ENCODE measurements at places on chromosomes 7 and 10.

DNA sequence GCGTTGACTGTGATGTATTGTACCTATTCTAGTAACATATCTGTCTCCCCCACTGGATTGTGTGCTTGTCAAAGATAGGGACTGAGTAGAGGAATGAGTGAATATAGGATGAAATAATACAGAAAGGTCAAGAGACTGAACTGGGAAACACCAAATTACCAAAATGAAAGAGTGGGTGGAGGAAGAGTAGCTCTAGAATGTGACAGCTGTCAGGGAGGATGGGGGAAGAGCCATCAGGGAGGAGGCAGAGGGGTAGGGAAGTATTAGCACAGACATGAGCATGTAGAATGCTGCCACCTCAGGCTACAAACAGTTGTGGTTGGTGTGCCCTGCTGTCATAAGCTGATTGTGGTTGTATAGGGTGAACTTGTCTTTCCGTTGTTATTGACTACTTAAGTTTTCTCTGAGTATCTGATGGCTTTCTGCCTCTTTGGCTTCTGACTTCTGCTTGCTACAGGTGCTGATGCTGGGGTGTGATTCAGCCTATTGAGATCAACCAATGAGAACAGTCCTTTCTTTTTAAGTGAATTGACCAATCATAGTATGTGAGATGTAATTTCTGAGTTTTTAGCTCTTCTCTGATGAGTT is 5.6 kb downstream of the CCSER2 start:
- peak; percentile 37 for DNase-seq

DNA sequence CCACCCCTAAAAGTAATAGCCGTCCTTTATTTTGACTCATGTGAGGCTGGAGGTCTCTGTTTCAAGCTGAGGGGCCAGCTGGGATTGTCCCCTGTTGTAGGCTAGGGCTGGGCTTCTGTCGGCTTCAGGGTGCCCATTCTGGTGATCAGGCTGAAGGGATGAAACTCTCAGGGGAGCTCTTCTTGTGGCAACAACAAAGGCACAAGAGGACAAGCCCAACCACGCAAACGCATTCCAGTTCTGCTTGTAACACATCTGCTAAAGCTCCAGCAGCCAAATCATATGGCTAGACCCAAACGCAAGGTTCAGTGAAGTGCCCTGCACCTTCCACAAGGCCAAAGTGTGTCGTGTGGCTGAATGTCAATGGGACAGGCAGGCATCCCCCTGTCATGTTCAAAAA is 405.7 kb downstream of the INHBA start:
- no peak for DNase-seq

DNA sequence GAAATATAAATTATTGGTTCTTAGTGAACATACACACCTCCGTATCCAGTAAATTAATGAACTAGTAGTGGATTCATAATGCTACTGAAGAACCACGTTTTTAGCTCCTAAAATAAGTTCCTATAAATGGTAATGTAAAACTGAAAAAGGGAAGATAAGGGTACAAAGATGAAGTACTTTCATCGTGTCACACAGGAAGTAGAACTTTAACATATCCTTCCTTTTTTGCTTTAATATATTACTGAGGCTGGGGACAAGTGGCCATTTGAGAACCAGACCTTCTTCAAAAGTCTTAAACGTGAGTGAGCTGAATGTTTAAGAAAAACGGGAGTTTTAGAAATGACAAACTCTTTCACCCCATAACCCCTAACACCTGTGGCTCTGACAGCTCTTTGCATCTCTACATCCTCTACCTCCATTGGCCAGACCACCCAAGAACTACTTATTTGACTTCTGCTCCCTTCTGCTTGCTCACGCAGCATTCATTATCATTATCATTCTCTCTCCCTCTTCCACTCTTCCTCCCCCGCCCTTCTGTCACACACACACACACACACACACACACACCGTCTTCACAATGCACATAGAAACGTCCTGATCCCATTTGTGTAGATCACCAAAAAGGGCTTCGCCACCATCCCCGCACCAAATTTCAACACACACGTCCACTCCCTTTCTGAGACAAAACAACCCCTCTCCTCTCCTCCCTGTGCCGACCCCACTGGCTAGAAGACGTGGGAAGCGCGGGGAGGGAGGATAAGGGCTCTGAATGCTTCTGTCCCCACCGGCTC is 677 bp downstream of the SKAP2 start:
- DNase-seq, result no peak

DNA sequence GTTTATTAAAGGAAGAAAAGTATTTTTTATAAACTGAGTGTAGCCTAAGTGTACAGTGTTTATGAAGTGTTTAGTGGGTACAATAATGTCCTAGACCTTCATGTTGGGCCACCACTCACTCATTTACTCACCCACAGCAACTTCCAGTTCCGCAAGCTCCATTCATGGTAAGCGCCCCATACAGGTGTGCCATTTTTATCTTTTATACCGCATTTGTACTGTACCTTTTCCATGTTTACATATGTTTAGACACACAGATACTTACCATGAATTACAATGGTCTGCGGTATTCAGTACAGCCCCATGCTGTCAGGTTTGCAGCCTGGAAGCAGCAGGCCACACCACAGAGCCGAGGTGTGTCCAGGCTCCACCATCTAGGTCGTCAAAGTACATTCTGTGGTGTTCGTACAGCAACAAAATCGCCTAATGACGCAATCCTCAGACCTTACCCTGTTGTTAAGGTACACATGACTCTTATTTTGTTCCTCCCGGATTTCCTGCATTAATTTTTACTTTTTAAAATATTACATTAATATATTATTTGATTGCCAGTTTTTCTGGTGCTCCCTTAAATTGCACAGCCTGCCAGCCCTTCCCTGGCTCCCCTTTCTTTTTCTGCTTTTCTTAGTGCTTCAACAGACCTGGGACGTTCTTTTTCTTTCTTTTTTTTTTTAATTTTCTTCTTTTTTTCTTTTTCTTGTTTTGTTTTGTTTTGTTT is 881 bp upstream of the SSBP1 start:
- peak; percentile 69 for DNase-seq

DNA sequence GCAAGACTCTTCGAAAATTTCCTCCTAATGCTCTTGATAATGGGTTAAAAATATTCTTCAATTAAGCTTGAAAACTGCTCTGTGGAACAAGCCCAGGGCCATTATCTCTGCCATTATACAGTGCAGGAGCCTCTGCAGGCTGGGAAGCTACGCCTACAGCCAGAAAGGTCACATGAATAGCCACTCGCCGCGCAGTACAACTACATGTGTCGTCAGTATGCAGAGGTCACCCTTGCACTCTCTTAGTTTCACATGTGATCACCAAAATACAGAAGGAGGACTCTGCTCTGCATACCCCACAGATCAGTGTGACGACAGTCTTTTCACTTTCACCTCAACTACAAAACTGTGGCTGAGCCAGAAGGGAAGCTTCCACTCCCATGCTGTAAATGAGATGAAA is 141.8 kb upstream of the C1QL3 start:
- no peak for DNase-seq

DNA sequence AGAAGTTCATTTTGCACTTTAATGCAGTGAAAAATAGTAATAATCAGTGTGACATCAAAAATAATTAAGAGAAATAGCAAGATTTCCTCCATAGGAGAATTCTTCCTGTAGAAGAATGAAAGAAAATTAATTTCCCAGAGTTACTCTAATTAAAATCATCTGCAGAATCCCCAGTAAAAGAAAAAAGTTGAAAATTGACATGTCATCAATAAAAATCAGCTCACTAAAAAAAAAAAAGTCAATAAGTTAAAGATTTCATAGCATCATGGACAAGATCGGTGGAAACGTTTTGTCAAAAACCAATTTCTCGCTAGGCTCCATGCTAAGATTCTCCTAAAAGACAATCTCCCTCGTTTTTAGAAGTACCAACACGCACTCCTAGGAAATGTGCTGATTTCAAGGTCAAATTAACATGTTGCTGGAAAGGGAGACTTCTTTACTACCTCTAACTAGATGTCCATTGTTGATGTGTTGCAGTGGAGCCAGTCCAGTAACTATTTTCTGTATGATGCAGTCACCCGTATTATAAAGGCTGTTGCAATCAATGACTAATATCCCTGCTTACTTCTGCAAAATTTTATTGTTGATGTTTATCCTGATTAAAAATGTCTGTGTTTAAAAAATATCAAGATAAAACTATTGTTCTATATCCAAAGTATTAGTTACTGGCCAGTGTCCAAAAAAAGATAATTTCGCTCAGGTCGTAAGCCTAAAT is 591.9 kb upstream of the MGMT start:
- no peak for DNase-seq

GRCh38 chr10:98354491-98354890 is 60.5 kb downstream of the PYROXD2 start:
- DNase-seq, result no peak

- DNase-seq, result no peak
Observed at GRCh38 chr10:35882422-35883150, 240.5 kb upstream of the FZD8 start.

- DNase-seq, result no peak
Observed at GRCh38 chr10:86655173-86655540, 810 bp downstream of the OPN4 start.

GRCh38 chr10:86153751-86154150 is 212.8 kb downstream of the GRID1 start:
- DNase-seq, result no peak

DNA sequence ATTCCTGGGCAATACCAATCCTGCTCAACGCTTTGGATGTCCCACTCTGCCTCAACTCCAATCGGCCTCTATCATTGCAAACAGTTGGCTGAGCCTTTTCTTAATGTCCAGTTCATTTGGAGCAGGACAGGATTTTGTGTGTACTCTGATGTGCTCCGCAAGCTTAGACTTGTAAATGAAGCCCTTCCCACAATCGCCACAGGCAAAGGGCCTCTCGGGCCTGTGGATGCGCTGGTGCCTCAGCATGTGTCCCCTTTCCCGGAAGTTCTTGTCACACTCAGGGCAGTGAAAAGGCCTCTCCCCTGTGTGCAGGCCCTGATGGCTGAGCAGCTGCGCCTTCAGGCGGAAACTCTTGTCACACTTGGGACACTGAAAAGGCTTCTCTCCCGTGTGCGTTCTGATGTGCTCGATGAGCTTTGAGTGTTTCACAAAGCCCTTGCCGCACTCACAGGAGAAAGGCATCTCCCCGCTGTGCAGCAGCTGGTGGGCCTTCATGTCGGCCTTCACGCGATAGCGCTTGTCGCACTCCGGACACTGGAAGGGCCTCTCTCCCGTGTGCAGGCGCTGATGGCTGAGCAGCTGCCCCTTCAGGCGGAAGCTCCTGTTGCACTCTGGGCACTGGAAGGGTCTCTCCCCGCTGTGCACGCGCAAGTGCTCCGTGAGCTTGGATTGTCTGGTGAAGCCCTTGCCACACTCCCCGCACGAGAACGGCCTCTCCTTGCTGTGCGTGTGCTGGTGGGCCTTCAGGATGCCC is 20.0 kb downstream of the ZNF786 start:
- DNase-seq, result no peak

DNA sequence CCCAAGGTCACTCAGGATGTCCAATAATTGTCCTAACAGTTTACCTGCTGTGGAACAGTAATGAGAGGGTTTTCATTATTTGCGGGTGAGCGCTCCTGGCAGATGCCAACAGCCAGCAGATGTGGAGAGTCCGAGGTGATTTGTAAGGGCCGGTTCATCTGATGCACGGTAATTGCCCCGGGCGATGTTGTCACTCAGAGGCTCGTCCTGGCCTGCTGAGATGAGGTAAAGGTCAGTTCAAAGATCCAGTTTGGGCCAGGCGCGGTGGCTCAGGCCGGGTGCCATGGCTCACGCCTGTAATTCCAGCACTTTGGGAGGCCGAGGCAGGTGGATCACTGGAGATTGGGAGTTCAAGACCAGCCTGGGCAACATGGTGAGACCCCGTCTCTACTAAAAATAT is 16.9 kb downstream of the LHPP start:
- no peak for DNase-seq

DNA sequence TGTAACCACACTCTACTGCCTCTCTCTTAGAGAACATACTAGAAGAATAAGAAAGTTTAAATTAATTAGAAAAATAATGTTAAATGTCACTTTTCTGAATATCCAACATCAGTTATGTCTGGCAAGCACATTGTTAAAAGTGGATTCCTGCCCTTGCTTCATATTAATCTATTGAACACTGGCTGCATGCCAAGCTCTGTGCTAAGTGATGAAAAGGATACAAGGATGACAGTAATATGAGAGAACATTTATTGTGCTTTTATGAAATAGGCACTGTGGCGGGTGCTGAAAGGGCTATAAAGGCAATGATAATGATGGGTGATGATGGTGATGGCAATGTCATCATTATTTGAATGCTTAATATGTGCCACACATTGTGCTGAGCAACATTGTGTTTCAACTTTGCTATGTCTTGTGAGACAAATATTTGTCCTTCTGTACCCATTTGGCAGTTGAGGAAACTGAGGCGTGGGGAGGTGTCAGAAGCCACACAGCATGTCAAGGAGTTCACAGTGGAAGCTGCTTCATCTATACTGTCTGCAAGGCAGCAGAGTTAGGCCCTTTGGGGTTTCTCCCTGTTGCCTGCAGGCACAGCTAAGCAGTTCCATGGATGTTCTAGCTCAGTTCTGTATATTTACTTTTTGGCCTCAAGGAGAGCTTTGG is 64.2 kb upstream of the RAPGEF5 start:
- no peak for DNase-seq

GRCh38 chr7:74324531-74325209 is 35.5 kb downstream of the CLIP2 start:
- DNase-seq, result no peak

DNA sequence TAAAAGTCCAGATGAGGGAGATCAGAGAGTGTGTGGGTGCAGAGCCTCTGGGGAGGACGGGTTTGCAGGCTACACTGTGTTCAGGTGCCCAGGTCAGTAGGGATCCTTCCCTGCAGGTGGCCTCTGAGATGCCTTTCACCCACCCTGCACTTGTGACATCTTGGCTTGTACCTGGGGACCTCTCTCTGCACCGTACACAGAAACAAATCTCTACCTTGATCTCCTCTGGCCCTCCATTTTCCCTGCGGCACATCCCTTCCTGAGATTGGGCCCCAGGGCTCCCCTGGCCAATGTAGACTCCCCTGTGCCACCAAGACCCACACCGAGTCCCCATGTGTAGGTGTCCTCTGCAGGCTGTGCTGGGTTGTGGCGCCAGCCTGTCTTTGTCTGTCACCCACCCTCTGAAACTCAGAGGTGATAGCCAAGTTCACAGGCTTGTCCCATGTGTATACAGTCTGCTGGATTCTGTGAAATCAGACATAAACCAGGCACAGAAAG is 140.6 kb downstream of the PTPN20 start:
- no peak for DNase-seq

GRCh38 chr7:71131256-71132126 is 453 bp upstream of the GALNT17 start:
- DNase-seq, result no peak

- DNase-seq, result no peak
Observed at GRCh38 chr7:44372560-44373417, 47.4 kb upstream of the CAMK2B start.
